ENCODE measurements at places on chromosomes 2 and 18.

DNA sequence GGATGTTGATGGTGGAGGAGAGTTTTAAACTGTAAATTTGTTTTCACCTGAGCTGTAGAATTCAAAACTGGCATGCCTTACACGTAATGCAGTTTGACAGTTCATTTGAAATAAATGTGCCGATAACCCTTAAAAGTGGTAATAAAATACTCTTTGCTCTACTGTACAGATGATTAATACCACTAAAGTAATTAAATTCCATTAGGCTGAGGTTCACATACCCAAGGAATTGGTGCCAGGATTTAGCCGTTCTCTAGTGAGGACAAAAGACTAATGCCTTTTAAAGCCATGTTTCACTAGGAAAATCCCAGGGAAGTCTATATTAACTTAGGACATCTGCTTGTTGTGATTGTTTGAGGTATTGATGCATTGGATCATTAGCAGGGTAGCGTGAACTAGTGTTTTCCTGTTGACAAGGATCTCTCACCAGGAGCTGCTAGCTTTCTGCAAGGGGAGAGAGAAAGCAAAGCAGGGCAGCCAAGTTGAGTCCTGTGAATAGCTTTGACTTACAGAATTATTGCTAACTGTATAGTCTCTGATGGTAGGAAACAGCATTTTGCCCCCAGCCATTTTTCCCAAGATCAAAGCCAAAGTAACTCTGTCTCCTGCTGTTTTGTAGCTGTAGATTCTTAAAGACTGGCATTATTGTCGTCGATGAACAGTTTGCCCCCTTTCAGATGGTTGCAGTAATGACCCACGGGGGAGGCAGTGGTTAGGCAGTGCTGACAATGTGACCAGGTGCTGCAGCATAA lies 280.9 kb upstream of the FANCL start:
- no peak for DNase-seq

DNA sequence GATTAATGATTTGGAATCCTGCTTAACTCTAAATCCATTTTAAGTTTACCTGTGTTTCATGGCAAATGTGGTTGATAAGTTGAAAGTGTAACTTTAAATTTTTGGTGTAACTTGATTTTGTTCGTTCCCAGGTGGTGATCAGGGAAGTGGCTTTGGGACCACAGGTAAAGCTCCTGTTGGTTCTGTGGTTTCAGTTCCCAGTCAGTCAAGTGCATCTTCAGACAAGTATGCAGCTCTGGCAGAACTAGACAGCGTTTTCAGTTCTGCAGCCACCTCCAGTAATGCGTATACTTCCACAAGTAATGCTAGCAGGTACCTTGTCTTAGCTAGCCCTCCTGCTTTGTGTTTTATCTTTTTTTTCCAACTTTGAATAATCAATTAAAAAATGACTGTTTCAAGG lies 62.8 kb downstream of the AGFG1 start:
- no peak for DNase-seq

DNA sequence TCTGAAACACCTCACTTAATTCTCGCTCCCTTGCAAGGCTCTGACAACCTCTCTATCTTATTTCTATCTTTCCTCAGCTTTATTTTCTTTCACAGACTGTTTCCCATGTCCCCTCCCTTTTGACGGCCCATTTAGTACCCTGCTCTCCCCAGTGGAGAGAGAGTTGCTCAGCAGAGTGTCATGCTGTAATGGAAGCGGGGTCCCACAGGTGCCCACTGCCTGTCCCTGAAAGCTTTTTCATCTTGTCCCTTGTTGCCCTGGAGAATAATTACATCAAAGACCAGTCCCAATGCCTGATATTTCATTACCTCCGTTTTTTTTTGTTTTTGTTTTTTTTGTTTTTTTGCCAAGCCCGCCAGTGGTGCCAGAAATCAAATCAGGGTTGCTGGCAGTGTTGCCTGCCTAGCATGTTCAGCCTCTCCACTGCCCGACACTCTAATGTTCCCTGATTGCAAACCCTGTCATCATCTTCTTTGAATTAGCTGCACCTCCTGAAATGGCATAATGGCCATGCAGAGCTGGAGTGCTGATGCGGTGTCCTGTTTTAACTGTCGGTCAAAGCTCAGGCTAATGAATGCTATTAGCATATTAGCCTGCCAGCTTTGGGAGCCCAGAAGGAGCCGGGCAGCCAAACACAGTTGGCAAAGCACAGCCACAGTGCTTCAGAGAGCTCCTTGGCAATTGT lies 71.2 kb upstream of the CAVIN2 start:
- DNase-seq: no peak

- no peak for DNase-seq
Observed at GRCh38 chr2:102294802-102295489, 16.4 kb upstream of the IL1RL1 start.

DNA sequence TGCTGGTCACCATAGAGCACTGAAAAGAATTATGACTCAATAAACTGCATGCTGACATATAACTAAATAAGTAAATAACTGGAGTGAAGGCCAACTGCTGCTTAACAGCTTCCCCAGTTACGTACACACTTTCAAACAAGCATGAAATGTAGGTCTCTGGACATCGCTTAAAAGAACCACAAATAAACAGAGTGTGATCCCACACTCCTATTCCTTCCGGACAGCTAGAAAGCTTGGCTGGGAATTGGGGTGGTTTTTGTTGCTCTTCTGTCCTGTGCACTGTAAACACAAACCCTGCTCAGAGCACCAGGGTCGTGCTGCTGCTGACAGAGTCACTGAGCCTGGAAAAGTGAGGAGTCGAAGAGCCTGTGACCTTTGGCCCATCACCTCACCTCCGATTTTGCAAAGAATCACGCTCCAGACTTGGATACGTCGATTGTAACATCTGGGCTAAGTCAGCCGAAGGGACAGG lies 162.7 kb upstream of the NT5C1B start:
- no peak for DNase-seq

DNA sequence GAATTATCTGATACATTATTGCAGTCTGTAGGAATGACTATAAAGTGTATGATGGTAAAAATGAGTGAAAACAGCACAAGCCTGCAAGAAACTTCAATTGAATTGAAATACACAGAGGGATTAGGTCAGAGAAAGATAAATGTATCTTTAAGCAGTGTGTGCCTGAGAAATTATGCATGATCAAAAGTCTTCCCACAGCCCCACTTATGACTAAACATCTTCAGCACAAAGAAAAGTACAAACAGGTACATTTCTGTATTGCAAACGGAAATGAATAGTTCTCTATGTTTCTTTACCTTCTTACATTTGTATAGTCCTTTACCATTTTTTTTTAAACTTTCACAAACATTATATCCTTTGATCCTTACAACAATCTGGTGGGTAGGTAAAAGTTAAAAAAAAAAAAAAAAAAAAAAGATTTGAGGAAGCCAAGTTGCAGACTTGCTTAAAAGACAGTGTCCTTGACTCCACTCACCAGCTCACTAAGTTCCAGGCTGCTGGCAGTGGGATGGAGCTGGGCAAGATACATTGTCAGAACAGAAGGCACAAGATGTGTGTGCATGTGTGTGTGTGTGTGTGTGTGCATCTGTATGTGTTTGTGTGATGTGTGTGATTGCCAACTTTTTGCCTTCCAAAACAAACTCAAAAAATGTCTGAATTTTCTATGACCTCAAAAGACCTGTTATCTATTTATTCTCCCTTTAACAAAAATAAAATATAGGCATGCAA lies 423.7 kb upstream of the ACVR2A start:
- no peak for DNase-seq

- DNase-seq: no peak
Observed at GRCh38 chr2:215685238-215685990, 249.5 kb upstream of the FN1 start.

- no peak for DNase-seq
Observed at GRCh38 chr2:24457696-24458386, 33.2 kb upstream of the NCOA1 start.

GRCh38 chr2:88450186-88450585 lies 2.3 kb downstream of the FOXI3 start:
- DNase-seq: no peak

- DNase-seq: no peak
Observed at GRCh38 chr2:210899131-210899530, 342.7 kb downstream of the CPS1 start.

GRCh38 chr18:56412951-56413350 lies 225.4 kb downstream of the TXNL1 start:
- DNase-seq: no peak

- DNase-seq: no peak
Observed at GRCh38 chr2:102006886-102007278, 15.1 kb downstream of the IL1R2 start.

DNA sequence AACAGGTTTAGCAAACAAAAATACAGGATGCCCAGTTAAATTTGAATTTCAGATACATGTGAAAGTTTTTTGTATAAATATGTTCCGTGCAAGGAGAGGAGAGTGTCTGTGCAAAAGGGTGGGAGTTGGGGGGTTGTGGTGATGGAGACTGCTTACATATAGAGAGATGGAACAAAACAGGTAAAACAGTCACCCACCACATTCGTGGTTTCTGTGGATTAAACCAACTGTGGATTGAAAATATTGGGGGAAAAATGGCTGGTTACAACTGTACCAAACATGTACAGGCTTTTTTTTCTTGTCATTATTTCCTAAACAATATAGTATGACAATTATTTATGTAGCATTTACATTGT lies 245.7 kb downstream of the TNS1 start:
- DNase-seq: no peak

GRCh38 chr2:203237346-203238238 lies 1.2 kb upstream of the CYP20A1 start:
- DNase-seq: no peak

- DNase-seq: no peak
Observed at GRCh38 chr2:197369933-197370320, 59.3 kb upstream of the ANKRD44 start.

DNA sequence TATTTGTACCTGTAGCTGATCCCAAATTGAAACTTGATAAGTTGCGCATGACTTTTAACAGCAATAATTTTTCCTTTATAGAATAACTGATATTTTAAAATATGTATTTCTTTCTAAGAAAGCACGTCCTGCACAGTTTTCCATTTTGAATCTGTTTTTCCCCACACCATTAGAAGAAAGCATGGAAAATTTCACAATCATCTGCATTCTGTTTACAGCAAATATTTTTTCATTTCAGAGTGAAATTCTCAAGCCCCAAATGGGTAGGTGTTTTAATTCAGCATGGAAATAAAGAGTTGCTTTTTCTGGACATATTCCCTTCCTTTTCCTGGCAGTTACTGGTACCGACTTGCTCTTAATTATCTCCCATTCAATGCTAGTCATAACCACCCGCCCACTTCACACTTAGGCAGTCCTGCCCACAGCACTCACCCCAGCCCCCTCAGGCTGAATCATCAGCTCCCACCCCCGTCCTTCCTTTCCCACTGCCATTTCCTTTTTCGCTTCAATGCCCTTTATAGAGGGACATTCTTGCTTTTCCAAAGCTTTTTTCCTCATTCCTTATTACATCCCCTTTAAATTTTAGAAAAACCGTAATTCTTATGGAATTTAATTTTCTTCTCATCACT lies 89.2 kb upstream of the GLS start:
- DNase-seq: no peak

DNA sequence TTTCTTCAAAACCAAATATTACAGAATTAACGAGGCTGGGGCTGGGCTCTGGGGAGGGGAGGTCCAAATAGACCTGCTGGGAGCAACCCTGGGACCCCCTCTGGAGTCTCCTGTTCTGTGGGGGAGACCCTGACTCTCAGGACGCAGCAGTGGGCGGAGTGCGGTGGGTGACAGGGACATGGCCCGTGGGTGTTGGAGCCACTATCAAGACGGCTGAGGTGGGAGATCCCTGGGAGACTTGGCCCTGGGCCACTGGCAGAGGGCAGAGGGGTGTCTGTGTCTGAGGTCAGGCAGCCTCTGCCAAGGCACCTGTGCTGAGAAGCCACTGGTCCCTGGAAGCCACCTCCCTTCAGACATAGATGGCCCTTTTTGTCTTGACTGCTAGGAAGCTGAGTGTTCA lies 79.5 kb upstream of the CTDP1 start:
- DNase-seq: peak; percentile 5

DNA sequence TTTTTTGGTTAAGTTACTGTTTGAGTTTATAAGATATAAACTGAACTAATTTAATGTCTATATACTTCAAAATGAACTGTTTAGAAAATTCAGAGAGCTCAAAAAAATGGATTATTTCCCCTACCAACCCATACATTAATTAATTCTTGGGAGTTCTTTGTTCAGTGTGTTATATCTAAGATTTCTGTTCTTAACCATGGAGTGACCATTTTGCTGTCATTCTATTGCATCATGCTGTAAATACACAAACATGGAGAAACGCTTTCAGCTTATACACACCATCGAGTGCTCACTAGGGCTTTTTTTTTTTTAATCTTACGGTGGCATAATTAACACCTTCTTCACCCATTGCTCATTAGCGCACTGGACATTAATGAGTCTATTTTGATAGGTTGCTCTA lies 33.4 kb upstream of the TBR1 start:
- no peak for DNase-seq

Measured in transverse colon (tissue), 4 donors.